ENCODE measurements at places on chromosomes 2 and 18.

- DNase-seq: no peak
Observed at GRCh38 chr18:28793901-28794300, 617.0 kb upstream of the CDH2 start.

DNA sequence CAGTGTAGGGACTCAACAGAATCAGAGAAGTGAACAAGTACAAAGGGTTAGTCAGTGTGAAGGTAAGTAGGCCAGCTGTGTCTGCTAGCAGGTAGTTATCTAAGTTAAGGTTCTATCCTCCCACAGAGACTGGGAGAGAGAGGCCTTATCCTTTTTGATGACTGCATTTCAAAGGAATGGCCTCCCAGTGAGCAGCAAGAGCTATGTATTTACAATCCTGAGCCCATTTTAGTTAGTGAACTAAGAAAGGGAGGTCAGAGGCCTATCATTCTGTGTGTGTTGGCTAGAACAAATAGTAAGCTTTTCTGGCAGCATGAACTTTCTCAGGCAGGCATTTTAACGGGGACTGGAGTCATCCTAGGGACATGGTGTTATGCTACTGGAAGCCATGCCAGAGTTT lies 182.9 kb downstream of the VWC2L start:
- no peak for DNase-seq

- no peak for DNase-seq
Observed at GRCh38 chr2:190318931-190319554, 583 bp downstream of the HIBCH start.

GRCh38 chr2:231662811-231663457 lies 45.4 kb upstream of the PTMA start:
- DNase-seq: no peak

- no peak for DNase-seq
Observed at GRCh38 chr2:101003278-101003775, 1.2 kb downstream of the RPL31 start.

GRCh38 chr2:143426296-143426695 lies 297.1 kb downstream of the ARHGAP15 start:
- no peak for DNase-seq

GRCh38 chr2:213227458-213227857 lies 56.8 kb upstream of the SPAG16 start:
- no peak for DNase-seq

- DNase-seq: no peak
Observed at GRCh38 chr2:203756161-203756560, 49.7 kb downstream of the CD28 start.

DNA sequence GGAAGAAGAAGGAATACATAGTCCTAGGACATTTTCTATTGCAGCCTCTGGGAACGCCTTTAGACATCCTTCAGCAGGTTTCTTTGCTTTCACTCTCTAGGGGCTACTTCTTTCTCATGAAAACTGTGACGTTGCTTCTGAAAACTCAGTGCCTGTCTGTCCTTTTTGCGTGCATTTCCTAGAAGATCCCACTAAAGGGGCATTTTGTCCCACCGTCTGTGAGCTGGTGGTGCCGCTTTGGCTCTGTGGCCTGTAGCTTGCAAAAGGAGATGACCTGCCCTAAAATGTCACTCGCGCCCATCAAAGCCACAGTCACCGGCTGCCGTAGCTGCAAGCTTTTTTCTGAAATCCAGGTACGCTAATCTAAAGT lies 579 bp downstream of the STAT4 start:
- no peak for DNase-seq

Measured in esophagus squamous epithelium (tissue), 5 donors.